ENCODE measurements at places on chromosomes 1 and 21.
A peak's percentile ranks its signal among the peaks of the same experiment; 100 is the strongest.

DNA sequence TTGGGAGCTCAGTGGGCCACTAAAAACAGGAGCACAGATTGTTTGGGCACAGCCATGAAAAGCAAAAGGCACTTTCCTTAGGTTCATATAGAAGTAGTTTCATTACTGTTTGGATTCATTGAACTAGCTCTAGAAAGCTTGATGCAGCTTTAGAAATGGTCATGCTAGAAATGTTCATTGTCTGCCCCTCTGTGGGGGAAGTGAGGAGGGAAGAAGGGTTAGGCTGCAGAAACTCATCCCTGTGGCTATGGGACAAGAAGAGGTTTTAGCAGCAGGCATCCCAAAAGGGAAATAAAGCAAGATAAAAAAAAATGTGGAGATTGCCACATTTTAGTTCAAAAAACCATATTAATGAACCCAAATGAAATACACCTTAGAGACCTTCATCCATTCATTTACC lies 359.6 kb upstream of the PTBP2 start:
- DNase-seq = no peak

GRCh38 chr1:37097731-37098130 lies 63.4 kb upstream of the GRIK3 start:
- no peak for DNase-seq

GRCh38 chr1:181423301-181423918 lies 59.9 kb upstream of the CACNA1E start:
- DNase-seq = peak; percentile 52

GRCh38 chr1:211577277-211577818 lies 1.6 kb downstream of the SLC30A1 start:
- DNase-seq = no peak

GRCh38 chr1:99627615-99628014 lies 18.3 kb upstream of the PALMD start:
- DNase-seq = no peak

DNA sequence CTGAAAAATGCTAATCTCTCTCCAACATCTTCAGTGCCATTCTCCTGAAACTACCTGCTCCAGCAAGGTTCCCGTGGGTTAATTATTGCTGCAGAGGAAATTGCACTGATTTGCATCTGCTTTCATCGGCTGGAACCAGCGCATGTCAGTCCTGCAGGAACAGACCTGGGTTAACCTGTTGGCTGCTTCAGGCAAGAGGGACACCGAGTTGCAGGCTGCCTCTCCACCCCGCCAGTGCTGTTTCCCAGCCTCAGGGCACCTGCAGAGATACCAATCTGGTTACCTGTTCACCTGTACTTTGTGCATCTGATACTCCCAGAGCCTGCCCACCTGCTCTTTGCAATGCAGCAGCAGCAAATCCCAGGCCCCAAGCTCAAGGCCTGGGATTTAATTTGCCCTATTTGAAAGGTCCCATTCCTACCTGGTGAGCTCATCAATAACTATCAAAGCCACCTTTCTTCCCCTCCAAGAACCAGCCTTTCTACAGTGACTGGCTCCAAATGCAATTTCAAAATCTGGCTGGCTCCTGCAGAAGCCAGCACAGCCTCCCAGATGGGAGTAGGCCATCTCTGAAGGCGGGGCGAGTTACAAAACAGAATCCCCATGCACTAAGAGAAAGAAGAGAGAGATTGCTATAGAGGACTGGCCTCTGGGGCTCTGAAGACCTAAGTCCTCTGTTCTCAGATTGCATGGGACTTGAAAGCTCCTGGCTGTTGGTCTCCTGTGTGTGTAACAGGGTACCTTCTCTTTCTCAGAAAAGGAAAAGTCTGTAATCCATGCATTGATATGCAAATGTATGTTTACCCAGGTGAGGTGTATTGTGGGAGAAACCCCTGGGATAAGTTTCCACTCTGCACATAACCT lies 67.8 kb downstream of the TOMM20 start:
- DNase-seq = peak; percentile 45

- peak; percentile 85 for DNase-seq
Measured at GRCh38 chr1:15525050-15526020, 1.3 kb upstream of the DNAJC16 start.

- no peak for DNase-seq
Measured at GRCh38 chr21:44718093-44718492, 6.7 kb upstream of the TSPEAR start.

GRCh38 chr1:68181165-68181556 lies 51.2 kb downstream of the WLS start:
- no peak for DNase-seq

GRCh38 chr1:182809414-182809957 lies 19.9 kb downstream of the NPL start:
- no peak for DNase-seq

DNA sequence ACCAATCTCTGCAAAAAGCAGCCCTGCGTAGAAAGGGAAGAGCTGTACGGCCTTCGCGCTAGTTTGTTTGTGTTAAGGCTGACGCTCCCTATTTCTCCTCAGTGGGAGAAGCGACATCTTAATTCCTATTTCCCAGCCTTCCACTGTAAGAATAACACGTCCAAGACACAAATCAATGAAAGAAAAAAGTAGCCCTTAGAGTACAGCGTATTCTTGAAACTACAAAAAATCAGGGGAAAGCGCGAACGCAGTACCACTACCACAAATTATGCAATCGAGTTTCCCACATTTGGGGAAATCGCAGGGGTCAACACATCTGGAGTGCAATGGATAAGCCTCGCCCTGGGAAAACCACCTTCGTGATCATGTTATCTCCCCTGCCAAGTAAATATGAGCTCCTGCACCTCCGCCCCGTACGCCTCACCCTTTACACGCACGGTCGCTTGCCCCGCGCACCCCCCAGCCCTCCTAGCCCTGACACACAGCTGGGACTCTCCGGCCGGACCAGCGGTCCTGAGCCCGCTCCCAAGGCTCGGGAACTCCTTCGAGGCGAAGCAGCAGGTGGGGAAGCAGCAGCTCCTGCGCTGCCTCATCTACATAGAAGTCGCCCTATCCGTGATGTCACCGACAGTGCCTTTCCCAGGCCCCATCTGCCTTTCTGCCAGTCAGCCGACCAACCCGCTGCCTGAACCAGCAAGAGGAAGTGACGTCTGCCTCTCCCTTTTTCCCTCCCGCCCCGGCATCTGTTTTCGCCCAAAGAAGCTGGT lies 94.7 kb downstream of the PPIAL4G start:
- DNase-seq = peak; percentile 81

- DNase-seq = no peak
Measured at GRCh38 chr1:155472491-155473083, 90.0 kb downstream of the ASH1L start.

GRCh38 chr1:185401019-185401418 lies 84.0 kb upstream of the IVNS1ABP start:
- no peak for DNase-seq

DNA sequence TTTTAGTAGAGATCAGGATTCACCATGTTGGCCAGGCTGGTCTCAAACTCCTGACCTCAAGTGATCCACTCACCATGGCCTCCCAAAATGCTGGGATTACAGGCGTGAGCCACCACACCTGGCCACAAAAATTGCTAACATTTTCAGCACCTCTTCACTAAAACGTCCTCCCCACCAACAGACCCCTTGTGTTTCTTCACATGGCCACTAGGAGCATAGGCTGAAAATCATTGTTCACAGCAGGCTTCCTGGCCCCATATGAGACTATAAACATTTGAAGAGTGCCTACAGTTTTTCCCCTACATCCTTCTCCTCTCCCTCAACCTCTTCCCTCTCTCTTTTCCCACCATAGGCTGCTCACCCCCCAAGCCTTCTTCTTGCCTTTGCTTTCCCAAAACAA lies 28.0 kb upstream of the SFPQ start:
- DNase-seq = peak; percentile 27

DNA sequence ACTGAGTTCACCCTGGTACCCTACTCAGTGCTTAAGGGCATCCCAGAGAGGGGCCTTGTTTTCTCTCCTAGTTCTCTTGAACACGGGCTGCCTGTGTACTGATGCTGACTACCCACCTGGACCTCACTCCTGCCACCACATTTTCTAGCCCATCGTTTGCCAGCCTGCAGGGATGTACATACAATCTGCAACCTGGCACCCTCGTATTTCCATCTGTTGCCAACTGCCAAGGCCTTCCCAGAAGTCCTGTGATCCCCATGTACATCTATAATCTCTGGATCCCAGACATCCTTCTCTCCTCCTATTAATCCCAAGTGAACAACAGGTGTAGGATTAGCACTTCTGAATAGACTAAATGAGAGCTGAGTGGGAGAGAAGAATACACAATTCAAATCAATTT lies 212.0 kb downstream of the SLC45A1 start:
- no peak for DNase-seq

DNA sequence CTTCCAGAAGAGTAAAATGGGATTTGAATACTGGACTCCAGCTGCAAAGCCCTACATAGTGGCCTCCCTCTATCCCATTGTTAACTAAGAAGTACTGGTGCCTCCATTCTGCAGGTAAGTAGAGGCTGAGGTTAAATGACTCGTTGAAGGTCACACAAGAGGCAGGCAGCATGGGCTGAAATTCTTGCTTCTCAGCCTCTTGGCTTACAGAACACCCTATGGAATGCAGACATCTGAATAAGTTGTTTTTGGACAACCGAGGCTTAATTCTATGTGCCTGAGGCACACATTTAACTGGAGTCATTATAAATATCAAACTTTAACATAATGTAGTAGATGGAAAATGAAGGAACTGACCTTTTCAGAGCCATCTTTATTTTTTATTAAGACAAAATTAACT lies 5.7 kb downstream of the DNAJC11 start:
- DNase-seq = no peak

DNA sequence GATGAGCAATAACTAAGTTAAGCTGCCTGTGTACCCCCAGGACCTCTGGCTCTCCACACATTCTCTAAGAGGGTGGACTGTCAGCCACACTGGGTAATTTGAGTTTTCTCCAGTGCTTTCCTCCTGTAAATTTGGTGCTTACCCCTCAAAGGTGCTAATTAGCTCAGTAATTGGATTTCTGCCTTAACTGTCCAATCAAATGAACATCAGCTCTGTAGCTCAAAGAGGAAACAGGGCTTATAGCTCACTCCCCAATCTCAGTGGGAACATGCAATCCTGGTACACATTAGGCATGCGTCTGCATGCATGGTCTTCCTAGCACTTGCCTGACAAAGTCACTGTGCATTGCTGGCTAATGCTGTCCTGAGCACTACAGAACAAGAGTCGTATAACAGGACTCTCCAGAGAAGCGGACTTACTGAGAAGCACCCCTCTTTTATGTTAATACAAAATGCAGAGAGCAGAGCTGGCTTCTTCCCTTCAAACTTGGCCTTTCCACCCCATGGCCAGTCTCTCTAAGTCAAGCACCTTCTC lies 110.1 kb downstream of the NTPCR start:
- no peak for DNase-seq

- DNase-seq = no peak
Measured at GRCh38 chr1:239098400-239099037, 287.8 kb upstream of the CHRM3 start.

GRCh38 chr1:73886716-73887115 lies 311.3 kb downstream of the LRRIQ3 start:
- no peak for DNase-seq

DNA sequence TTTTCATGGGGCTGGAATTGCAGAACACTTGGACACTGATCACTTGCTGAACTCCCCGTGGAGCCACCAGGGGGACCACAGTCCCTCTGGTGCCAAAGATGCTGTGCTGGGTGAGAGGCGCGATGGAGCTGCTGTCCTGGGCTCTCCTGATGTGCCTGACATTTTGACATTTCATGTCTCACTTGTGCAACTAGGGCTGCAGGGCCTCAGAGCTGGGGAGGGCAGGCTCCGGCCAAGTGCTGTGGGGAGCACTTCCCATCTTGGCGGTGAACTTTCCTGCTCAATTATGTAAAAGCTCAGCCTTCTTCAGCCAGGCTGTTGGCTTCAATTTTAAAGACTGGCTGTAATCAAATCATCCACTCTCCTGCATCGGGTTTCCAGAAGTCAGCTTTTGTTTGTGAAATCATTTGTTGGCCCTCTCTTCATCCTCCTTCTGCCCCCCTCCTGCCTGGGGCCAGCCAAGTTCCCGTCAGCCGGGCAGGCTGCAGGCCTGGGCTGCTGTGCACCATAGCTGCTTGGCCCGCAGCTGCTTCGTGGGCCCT lies 36.8 kb downstream of the KCNAB2 start:
- peak; percentile 62 for DNase-seq

DNA sequence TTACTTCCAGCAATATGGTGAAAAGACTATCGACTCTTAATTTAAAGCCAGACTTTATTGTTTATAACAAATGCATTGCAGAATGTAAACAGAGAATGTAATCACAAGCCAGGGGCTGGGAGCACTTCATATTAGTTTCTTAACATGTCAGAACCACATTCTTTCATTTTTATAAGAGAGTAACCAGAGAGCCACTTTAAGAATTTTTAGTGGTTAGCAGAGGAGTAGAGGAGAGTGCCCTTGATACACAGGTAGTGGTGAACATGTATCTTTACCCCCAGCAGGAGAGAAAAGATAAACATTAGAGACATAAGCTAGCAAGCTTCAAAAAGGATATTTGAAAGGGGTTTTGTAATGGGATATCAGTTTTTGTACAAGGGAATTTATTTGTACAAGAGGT lies 11.1 kb downstream of the AMY2B start:
- DNase-seq = no peak

DNA sequence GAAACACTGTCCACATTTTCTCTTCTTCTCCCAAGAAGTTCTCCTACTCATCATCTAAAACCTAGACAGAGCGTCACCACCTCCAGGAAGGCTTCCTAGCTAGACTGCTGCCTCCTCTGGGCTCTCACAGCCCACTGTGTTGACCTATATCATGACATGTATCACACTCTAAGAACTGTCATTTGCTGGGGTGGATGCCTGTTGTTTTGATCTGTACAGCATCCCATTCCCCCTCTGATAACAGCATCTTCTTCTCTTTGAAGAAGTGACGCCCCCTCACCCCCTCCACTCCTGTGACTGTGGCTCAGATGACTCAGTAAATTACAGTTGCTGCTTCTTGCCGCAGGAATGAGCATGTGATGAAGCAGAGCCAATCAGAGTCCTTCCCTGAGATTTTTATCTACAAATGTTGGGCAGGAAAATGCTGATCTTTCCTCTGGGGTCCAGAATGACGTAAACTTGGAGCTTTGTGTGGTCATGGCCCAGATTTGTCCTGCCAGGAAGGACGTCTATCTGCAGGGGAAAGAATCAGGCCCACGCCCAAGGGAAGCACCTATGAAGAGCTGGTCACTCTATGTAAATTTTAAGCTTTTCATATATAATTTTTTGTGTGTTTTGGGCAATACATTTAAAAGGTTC lies 28.0 kb upstream of the FOXO6 start:
- DNase-seq = no peak

- no peak for DNase-seq
Measured at GRCh38 chr1:206560007-206560716, 52.1 kb downstream of the EIF2D start.

DNA sequence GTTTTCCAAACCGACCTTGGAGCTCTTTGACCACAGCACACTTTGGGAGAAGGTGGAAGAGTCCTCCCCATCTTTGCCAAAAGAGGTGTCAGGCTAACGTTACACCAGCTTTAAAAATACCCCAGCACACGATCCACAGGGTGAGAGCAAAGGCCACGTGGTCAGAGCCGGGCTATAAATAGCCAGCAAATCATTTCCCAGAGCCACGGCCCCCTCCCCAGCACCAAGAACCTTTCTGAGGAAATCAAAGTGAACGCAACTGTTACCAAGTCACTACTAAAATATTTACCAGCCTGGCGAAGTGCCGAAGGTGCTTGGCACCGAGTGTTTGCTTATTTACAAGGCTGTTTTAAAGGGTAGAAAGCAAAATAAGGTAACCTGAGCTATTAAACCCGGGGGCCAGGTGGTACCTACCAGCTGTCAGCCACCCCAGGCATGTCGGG lies 72.4 kb downstream of the CASZ1 start:
- DNase-seq = peak; percentile 68

- DNase-seq = no peak
Measured at GRCh38 chr1:185464777-185465176, 147.7 kb upstream of the IVNS1ABP start.

- DNase-seq = no peak
Measured at GRCh38 chr1:50422946-50423669, at the start of gene DMRTA2. Gene DMRTA2, minus strand, starts transcription at chr1:50423443. Its CDS starts 1,907 bp downstream, at chr1:50421536.
